ENCODE measurements at places on chromosomes 2 and 18. TPM values are rescaled to one million over a fixed set of nuclear protein-coding genes. Genes with fewer than 3 reads are reported as not detected.

The CMPK2 gene
- total RNA-seq, result 3.8 TPM

The STPG4 gene
- total RNA-seq, result 0.26 TPM

The MC2R gene
- total RNA-seq, result not detected

The CRYGD gene
- not detected for total RNA-seq

The CCDC74A gene
- 3.8 TPM for total RNA-seq

The IL36RN gene
- not detected for total RNA-seq

The FAM136A gene
- 60.0 TPM for total RNA-seq

The AFF3 gene
- total RNA-seq, result 2.8 TPM

The GDF7 gene
- 0.75 TPM for total RNA-seq

The CAVIN2 gene
- total RNA-seq, result not detected

The LRRC30 gene
- not detected for total RNA-seq

The BCL2 gene
- 8.6 TPM for total RNA-seq

The SLC9A4 gene
- not detected for total RNA-seq

The NRP2 gene
- total RNA-seq, result 174 TPM

The KCNJ3 gene
- not detected for total RNA-seq

The SUPT7L gene
- total RNA-seq, result 49.4 TPM

The FOSL2 gene
- 16.8 TPM for total RNA-seq

The MEP1B gene
- not detected for total RNA-seq

The C2orf80 gene
- total RNA-seq, result 0.45 TPM

The TMEM178A gene
- total RNA-seq, result 0.80 TPM

The EFR3B gene
- 7.9 TPM for total RNA-seq
